ENCODE measurements at places on chromosomes 5 and 9.

DNA sequence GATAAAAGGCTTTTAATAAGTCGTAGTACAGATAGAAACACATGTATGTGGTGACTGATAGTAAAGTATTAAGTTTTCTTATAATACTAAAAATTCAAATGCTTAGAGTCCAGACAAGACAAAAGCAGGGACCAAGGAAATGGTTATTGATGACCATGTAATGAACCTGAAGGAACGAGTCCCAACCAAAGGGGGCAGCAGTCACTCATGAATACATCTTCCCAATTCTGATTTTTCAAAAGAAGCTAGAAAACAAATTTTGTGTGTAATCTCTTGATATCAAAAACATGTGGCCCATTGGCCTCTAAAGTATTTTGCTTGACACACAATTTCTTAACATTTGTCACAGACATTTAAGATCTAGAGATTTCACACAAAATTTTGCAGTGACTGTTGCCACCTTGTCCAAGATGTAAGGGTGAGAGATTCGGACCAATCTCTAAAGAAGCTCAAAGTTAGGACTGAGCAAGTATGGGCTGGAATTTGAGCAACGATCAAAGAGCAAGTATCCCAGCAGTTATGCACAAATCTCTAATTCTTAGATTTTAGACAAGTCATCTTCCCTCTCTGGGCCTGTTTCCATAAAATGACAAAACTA is 66.8 kb downstream of the ARL15 start:
- no peak for DNase-seq

DNA sequence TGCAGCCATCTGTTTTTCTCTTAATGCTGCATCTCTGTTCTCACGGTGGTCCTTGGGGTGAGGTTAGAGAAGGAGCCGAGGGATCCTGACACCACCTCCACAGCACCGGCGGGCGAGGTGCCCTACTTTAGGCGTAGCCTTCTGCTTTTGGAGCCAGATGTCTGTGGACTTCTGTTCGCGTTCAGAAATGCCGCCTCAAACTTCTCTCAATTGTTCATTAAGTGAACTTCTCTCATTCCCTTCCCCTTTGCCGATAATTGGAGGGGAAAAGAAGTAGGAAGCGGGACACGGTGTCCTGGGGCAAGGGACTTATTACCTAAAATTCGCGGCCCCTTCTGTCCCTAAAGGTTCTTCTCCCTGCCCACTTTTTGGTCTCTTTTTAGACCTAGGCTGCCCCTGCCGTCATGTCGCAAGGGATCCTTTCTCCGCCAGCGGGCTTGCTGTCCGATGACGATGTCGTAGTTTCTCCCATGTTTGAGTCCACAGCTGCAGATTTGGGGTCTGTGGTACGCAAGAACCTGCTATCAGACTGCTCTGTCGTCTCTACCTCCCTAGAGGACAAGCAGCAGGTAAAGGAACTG is 455 bp downstream of the KIF20A start:
- DNase-seq, result no peak

DNA sequence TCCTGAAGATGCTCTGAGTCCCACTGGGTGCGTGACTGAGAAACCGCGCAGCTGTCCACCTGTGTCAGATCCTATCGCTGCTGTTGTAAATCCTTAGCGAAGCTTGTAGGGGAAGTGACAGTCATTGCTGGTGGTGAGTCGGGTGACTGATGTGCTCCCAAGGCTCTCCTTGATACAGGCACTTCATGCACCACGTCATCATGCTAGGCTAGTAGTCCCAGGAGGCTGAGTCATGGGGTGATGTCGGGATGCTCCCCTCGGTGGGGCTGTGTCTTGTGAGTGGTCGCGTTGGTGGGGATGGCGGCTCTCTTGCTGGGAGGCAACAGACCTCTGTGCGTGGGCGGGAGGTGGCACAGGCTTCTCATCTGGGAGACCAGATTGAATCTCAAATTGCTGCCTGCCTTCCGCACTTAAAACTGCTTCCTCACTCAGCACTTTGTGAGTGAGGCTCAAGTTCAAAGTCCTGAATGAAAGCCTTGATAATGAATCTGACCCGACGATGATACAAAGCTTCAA is 84.7 kb downstream of the CSNK1A1 start:
- DNase-seq, result no peak

DNA sequence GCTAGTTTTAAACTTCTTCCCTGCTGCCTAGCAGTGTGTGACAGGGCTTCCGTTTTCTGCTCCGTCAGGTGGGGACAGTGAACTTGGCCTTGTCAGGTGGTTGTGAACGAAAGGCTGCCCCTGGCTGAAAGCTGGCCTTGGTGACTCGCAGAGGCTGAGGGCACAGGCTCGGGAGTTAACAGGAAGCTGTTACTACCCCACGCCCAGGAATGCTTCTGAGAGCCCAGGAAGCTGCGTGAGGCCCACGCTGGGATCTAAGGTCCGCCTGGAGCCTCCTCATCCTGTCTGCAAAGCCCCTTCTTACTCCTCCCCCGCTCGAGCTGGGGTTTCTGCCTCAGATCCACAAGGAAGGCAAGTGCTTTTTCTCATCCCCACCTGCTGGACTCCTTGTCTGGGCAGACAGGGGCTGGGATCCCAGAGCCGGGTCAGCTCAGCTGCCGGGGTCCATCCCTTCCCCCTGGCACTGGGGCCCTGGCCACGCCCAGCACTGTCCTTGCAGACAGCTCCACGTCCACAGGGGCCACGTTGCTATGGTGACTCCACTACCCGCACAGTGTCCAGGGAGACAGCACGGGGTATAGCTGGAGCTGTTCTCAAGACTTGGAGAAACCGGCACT is 124.7 kb upstream of the TBC1D2 start:
- DNase-seq, result no peak

- DNase-seq, result peak; percentile 55
These were observed 27.9 kb upstream of the CTNNA1 start for GRCh38 chr5:138725153-138725817.

- DNase-seq, result no peak
These were observed 233.1 kb downstream of the AGTPBP1 start for GRCh38 chr9:85508616-85509015.
